Left ventricle myocardium superior (tissue), 1 donor: ENCODE measurements at places on chromosomes 16 and 17. TPM values are rescaled to one million over a fixed set of nuclear protein-coding genes. Genes with fewer than 3 reads are reported as not detected.

Gene GJC1
- 18.6 TPM for total RNA-seq

Gene C16orf96
- total RNA-seq = 0.07 TPM

Gene MPP3
- total RNA-seq = 55.5 TPM

Gene PRSS53
- total RNA-seq = 0.87 TPM

Gene PPM1E
- total RNA-seq = 3.2 TPM

Gene VTN
- 38.1 TPM for total RNA-seq

Gene PRAC2
- total RNA-seq = not detected

DNA sequence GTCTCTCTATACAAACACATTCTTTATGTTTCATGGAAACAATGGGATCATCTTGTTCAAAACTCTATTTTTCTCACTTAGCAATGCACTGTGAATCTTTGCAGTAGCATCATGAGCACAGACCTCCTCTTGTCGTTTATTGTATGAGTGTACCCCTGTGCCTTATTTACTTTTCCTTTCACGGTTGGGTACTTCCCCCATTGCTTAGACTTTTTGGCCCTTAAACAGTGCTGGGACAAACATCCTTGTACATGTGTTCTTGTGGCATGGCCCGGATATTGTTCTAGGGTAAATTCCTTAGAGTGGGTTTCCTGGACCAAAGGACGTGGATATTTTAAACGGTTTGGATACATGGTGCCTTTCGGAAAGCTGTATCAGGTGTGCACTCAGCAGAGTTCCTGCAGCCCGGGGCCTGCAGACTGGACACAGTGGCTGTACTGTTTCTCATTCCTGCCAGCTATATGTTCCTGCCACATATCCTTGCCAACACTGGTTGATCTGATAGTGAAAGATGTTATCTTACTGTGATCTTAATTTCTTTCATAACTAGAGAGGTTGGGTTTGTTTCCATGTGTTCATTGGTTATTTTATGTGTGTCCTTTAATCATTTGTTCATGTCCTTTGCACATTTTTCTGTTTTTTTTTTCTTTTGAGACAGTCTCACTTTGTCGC is 111.1 kb downstream of the OR1D5 start:
- DNase-seq = no peak

GRCh38 chr17:48202959-48203358 is 95.4 kb downstream of the SNX11 start:
- no peak for DNase-seq

- DNase-seq = no peak
Observed at GRCh38 chr17:66981983-66982508, 17.5 kb downstream of the CACNG4 start.

GRCh38 chr16:50067290-50067853 is 1.6 kb downstream of the HEATR3 start:
- no peak for DNase-seq

DNA sequence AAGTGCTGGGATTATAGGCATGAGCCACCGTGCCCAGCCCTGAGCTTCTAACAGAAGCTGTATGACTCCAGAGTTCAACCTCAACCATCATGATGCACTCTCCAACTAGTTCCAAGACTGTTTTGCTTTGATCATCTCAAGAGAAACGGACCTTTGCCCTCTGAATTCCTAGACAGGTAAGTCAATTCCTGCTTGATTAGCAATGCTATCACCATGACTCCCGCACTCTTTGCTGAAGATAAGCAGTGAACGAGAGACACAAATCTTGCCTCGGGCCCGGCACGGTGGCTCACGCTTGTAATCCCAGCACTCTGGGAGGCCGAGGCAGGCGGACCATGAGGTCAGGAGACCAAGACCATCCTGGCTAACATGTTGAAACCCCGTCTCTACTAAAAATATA is 22.2 kb downstream of the ANKFY1 start:
- no peak for DNase-seq

GRCh38 chr17:61416211-61416539 is 16.5 kb downstream of the TBX2 start:
- DNase-seq = no peak

GRCh38 chr16:31344712-31345111 is 10.3 kb upstream of the ITGAX start:
- DNase-seq = no peak

GRCh38 chr17:10118788-10119130 is 79.6 kb downstream of the GAS7 start:
- no peak for DNase-seq

- no peak for DNase-seq
Observed at GRCh38 chr17:21174713-21175112, 39.2 kb downstream of the TMEM11 start.

DNA sequence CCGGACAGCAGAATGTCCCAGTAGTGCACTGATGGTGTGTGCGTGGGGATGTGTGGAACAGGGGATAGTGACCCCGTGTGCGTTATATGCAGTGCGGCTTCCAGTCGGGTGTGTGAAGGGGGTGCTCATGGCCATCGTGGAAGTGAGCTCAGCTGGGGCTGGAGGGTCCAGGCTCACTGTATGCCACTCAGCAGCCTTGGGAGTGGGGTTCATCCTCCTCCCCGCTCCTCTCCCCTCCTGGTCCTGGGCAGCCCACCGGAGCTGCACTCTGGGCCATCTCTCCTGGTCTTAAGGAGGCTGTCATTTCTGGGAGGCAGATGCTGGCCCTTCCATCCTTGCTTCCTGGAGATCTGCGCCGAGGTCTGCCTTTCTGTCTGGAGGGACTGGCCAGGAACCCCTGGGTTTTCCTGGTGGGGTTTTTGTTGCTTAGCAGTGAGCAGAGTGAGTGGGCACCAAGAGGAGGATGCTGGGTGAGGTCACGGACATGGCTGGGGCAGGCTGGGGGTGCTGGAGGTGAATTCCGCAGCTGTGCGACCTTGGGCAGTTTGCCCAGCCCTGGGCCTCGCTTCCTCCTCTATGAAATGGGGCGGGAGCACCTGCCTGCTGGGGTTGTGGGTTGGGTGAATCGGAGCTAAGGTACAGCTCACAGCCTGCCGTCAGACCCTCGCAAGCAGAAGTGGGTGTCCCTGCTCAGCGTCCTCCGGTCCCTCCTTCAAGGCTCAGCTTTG is 164.1 kb downstream of the SEC14L1 start:
- no peak for DNase-seq

DNA sequence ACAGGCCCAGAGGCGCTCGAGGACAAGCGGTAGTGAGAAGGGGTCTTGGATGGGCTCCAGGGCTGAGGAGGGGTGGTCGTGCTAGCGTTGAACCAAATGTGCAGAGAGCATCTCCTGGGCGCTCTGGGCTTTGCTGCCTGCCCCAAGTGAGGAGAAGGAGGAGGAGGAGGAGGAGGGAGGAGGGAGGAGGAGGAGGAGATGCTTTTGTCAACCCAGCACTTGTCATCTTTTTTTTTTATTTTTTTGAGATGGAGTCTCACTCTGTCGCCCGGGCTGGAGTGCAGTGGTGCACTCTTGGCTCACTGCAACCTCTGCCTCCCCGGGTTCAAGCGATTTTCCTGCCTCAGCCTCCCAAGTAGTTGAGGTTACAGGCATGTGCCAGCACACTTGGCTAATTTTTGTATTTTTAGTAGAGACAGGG is 59.8 kb downstream of the PGS1 start:
- DNase-seq = no peak

DNA sequence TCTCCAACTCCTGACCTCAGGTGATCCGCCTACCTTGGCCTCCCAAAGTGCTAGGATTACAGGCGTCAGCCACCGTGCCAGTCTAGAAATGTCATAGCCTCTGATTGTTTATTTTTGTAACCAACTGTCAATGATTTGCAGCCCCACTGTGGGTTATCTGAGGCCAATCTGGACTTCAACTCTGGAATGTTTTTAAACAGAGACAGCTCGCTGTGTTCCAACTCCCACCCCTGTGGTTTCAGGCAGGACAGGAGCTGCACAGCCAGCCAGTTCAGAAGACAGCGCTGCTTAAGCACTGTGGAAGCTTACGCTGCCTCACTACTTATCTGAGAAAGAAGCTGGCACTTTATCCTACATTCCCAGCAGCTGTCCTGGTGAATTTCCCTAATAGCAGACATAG is 19.5 kb downstream of the MRM3 start:
- DNase-seq = no peak

- DNase-seq = no peak
Observed at GRCh38 chr17:37494401-37494831, 4.7 kb downstream of the DUSP14 start.

GRCh38 chr17:31535581-31535981 is 144.1 kb downstream of the RAB11FIP4 start:
- DNase-seq = no peak
